Liver (tissue), 10 donors: ENCODE measurements at places on chromosomes 5 and 9. TPM values are rescaled to one million over a fixed set of nuclear protein-coding genes. Genes with fewer than 3 reads are reported as not detected.

GRCh38 chr5:158727771-158728311 is 371.9 kb downstream of the EBF1 start:
- H3K4me1 ChIP-seq: peaks cover 7% of the 10 kb centered on the region
- no peak overlapping the region for H3K4me3 ChIP-seq
- H3K27me3 ChIP-seq: no peaks in the 10 kb centered on the region
- no peak overlapping the region for H3K27ac ChIP-seq

GRCh38 chr9:98369066-98369425 is 113.6 kb upstream of the TBC1D2 start:
- no peaks in the 10 kb centered on the region for H3K36me3 ChIP-seq
- no peak for DNase-seq
- no peaks in the 10 kb centered on the region for H3K27me3 ChIP-seq
- H3K4me3 ChIP-seq: no peak overlapping the region
- no peak overlapping the region for H3K27ac ChIP-seq

DNA sequence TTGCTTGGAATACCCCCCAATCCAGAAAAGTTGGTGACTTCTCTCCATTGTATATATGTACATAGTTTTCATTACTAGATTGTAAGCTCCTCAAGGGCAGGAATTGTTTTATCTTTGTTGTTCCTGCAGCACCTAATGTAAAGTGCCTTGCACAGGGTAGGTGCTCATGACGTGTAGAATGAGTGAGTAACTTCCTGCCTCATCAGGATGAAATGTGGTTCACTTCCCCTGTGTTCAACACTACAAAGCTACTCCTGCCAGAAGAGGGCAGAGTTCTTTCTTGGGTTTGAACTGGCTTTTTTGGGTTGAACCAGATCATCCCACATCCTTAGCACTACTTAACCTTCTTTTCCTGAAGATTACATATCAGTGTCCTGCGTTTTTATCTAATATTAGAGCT is 23.9 kb downstream of the GTF3C4 start:
- no peak for DNase-seq
- no peaks in the 10 kb centered on the region for H3K27me3 ChIP-seq
- H3K4me3 ChIP-seq: no peak overlapping the region
- no peaks in the 10 kb centered on the region for H3K4me1 ChIP-seq
- no peak overlapping the region for H3K27ac ChIP-seq

GRCh38 chr5:74105126-74105780 is 479.3 kb downstream of the ARHGEF28 start:
- no peaks in the 10 kb centered on the region for H3K36me3 ChIP-seq
- peaks cover 3% of the 10 kb centered on the region for H3K4me1 ChIP-seq
- H3K4me3 ChIP-seq: no peak overlapping the region
- peak; percentile 41 for DNase-seq
- no peaks in the 10 kb centered on the region for H3K27me3 ChIP-seq

The ERAP2 gene
- total RNA-seq: 15.5 TPM
